Upper lobe of left lung (tissue), 6 donors: ENCODE measurements at places on chromosomes 11 and 22. TPM values are rescaled to one million over a fixed set of nuclear protein-coding genes. Genes with fewer than 3 reads are reported as not detected.
A peak's percentile ranks its signal among the peaks of the same experiment; 100 is the strongest.

- no peak for DNase-seq
These were observed 14.5 kb upstream of the RPS19BP1 start for GRCh38 chr22:39546889-39547586.

DNA sequence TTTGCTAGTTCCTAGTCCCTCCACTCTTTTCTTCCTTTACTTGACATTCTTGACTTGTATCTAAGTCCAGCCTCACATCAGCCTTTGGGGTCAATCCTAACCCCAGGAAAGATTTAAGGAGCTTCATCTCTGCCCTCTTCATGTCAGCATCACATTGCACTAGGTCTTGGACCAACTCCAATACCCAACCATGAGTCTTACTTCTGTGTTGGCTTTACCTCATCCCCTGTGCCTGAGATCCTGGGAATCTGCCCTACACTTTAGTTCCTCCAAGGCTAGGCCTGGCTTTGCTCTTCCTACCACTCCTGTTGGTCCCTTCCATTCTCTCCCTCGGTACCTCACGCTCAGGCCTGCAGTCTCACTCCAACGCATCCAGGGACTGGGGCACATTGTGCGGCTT, 117.0 kb downstream of the SLC1A2 start:
- DNase-seq = no peak

The SRSF8 gene
- total RNA-seq = 32.1 TPM

- no peak for DNase-seq
These were observed 2.5 kb upstream of the CALCA start for GRCh38 chr11:14974515-14975251.

- DNase-seq = no peak
These were observed 595.1 kb downstream of the BUD13 start for GRCh38 chr11:116177521-116178210.

The GRAP2 gene
- total RNA-seq = 5.5 TPM

DNA sequence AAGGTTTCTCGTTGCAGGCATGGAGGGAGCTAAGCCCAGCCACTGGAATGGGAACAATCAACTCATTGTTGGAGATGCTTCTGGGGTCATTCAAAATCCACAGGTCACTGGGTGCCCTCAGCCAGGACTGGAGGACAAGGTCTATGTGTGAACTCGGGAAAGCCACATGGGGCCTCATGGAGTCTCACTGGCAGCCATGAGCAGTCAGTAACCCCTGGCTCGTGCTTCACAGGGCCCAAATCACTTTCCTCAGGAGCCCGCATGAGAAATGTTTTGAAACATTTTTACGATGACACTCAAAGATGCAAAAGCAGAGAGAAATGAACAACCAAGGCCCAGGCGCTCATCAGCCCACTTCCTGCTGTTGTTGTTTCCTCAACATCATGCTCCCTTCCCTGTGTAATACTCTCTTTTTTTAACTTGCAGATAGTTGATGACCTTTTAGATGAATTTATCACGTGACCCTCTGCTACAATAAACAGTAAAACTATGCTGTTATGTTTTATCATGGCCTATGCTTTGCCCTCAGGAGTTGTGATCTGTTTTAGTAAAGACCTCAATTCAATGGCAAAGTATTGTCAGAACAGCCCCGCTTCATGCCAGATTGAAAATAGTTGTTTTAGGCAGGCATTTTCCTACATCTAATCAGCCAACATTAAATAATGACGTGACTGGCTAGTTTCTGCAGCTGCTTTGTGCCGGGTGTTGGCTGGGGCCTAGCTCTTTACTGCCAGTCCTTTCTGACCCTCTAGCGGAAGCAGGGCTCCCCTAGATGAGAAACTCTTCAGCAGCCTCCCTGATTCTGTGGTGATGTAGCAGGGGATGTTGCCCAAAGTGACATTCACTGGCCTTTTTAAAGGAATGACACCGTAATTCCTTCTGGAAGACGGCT, 39.7 kb downstream of the ADAMTS15 start:
- DNase-seq = no peak

The TH gene
- not detected for total RNA-seq

DNA sequence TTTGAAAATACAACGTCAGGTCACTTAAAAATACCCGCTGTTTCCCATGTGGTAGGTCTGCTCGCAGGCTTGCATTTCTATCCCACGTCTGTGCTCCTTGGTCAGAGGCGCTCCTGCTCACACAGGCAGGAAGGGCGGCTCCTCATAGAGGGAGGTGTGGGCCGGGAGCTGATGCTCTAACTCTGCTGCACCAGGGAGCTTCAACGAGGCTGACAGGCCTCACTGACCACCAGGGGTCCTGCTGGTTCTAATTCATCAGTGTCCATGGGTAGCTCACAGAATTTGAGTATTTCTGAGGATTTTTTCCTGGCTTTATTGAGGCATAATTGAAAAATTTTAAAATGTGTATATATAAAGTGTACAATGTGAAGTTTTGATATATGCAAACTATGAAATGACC, 68.5 kb downstream of the PIWIL3 start:
- DNase-seq = no peak

DNA sequence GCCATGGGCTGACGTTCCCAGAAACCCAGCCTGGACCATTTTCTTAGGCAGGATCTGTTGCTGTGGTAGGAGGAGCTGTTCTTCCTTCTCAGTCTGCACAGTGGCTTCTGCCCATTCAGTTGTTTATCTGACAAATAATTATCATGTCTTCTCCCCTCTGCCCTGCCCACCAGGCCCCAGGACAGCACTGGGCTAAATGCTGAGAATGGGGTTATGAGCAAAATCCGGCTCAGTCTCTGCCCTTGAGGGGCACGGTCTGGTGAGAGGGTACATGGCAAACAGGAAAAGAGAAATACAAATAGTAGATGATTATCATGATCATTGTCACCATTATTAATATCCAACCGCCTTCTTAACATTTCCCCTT, 42.9 kb downstream of the C11orf96 start:
- no peak for DNase-seq

GRCh38 chr22:38728871-38729796, 23.4 kb downstream of the GTPBP1 start:
- peak; percentile 65 for DNase-seq

The KIRREL3 gene
- total RNA-seq = not detected

- no peak for DNase-seq
These were observed 22.9 kb downstream of the RPUSD4 start for GRCh38 chr11:126188332-126189108.

DNA sequence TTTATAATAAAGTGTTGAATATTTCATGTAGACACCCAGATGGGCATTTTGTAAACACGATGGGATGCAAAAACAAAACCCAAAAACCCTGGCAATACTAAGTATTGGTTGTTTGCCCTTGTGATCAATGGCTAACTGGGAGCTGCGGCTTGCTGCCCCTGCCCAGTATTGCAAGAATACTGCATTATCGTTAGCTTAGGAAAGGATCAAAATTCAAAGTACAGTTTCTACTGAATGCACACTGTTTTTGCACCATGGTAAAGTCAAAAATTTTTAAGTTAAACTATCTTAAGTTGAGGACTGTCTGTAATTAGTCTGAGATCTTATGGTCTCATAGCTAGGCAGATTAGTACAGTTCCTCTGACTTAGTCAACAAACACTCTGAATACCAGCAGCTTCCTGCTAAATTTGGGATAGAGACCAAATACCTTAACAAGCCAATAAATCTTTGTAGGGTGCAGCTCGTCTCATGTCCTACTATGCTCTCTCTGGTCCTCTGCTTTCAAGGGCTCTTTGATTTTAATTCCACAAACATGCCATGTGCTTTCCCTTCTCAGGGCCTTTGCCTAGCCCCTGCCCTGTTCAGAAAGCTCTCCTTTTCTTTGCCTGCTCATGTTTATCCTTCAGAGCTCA, 4.0 kb downstream of the CCDC90B start:
- DNase-seq = no peak

GRCh38 chr11:67647471-67647870, 3.1 kb downstream of the ACY3 start:
- peak; percentile 61 for DNase-seq

DNA sequence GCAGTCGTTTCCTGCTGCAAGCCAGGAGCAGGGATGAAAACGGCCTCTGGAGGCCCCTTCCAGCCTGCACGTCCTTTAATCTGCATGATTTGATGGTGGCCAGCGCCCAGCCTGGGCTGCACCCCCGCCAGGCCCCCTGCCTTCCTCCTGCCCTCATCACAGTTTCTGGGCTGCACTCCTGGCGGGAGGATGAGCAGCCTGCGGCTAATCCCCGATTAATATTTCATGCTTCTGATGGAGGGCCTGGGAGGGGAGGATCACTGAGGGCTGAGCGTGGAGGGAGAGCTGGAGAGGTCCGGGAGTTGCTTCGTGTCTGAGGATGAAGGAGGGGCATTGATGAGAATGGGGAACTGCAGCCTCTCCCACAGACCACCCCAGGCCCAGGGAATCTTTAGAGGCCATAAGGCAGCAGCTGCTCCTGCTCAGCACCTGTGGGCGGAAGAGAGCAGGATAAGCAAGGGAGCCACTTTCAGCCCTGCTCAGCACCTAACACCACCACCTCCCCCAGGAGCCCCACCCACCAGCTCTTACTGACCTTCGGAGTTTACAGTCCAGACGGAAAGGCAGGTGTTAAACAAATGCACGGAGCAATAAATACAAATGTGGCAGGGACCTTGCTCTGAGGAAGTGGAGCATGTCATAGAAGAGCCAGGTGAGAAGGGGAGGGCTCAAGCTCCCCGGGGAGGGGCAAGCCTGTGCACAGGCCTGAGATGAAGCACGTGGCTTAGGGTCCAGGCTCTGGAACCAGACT, 135.0 kb upstream of the NECTIN1 start:
- no peak for DNase-seq

- DNase-seq = peak; percentile 94
These were observed 1.5 kb downstream of the LGALS1 start for GRCh38 chr22:37676736-37677492.

The DUSP8 gene
- 11.1 TPM for total RNA-seq

DNA sequence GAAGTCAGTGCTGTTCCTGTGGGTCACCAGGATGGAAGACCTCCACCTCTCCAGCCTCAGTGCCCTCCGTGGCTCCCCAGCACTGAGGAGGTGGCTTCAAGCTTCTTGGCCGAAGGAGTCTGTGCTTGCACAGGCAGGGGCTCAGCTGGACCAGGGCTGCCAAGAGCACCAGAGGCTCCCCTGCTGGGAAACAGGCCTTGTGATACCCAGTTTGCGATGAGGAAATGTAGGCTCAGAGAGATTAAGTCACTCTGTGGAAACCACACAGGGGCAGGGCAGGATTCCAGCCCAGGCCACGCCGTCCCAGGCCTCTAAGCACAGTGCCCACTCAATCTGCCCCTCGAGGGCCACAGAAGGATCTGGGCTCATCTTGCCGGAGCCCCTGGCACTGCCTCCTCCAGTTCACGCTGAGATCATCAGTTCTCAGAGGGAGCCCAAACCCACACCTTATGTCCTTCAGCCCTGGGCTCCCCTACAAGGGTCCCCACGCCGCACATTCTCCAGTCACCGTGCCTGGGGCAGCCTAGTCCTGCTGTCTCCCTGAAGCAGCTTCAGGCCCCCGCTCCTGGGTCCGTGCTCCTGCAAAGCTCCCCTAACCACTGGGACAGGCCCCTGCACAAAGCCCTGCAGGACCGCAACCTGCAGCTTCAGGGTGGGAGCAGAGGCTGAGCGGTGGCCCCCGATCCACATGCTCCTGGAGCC, 21.6 kb downstream of the ANO1 start:
- no peak for DNase-seq

The KCNK4 gene
- total RNA-seq = not detected

GRCh38 chr11:108927791-108928545, 263.1 kb downstream of the DDX10 start:
- DNase-seq = no peak

GRCh38 chr11:114110952-114111947, 51.7 kb downstream of the ZBTB16 start:
- peak; percentile 54 for DNase-seq

DNA sequence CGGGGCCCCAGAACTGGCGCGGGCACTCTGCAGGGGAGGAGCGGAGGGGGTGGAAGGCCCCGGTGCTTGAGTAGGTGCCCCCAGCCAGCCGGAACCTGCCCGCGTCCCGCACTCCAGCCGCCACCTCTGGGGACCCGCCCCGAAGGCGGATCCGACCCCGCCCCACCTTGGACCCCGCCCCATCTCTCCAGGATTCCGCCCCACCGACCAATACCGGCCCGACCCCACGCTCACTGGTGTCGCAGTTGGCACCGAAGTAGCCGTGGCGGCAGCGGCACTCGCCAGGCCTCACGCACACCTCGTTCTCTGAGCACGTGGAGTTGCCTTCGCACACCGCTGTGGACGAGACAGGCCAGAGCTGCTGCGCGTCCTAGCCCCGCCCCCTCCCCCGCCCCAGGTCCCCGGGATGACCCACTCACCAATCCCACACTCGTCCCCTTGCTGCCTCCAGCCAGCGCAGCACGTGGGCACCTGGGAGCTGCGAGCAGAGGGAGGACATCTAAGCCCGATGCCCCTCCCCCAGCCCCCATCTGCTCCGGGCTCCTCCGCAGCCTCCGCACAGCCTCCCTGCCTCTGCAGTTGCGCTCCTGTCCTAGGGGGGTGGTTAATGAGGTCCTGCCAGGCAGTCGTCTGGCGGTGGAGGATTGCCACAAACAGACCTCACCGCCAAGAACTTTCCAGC, 6.0 kb downstream of the SCARF2 start:
- no peak for DNase-seq

DNA sequence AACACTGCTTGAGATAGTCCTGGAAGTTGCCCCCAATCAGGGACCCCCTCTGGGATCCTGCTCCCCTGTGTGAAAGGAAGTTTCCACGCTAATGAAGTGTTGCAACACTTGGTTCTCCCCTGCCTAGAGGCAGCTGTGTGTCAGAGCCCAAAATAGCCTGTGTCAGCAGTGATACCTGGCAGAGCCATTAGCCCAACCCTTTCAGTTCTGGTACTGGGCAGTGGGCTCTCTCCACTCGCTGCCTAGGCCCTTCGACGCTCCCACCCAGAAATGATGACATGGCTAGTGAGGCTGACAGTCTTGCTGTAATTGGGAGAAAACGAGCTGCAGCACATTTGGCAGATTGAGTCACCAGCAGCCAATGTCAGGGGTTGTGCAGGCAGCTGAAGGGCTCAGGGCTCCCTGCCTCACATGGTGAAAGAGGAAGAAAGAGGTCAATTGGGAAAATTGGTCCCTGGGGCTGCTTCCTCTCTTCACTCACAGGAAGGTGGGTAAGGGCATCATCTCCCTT, 1.4 kb upstream of the NXF1 start:
- DNase-seq = no peak

The GAS2 gene
- total RNA-seq = not detected

DNA sequence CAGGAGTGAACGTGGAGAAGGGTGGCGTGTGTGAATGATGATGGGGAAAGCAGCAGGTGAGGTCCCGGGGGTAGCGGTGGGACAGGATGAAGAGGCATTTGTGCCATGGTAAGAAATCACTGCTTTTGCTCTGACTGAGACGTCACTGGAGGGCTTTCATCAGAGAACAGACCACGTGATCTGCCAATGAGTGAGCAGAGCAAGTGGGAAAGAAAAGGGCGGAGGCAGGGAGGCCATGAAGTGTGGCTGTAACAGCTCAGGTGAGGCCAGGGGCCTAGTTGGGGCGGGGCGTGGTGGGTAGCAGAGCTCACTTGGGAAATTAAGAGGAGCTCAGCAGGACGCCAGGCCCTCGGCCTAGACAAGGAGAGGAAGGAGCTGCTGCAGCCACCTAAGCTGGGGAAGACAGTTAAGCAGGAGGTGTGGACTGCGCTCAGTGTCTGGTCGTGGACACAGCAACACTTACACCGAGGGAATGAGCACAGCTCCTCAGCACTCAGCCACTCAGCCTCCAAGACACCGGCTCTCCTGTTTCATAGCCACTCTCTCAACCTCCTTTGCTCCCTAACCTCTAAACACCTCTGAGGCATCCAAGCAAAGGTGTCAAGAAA, 14.1 kb upstream of the TMEM121B start:
- no peak for DNase-seq

- DNase-seq = no peak
These were observed 523.6 kb upstream of the LUZP2 start for GRCh38 chr11:23973244-23973643.

The TESMIN gene
- 7.3 TPM for total RNA-seq
